ENCODE measurements at places on chromosomes 7 and 10. TPM values are rescaled to one million over a fixed set of nuclear protein-coding genes. Genes with fewer than 3 reads are reported as not detected.

GRCh38 chr7:105621617-105622016 lies 40.3 kb upstream of the EFCAB10 start:
- no peak for DNase-seq

Gene CHST15
- total RNA-seq = 21.5 TPM

GRCh38 chr10:44766631-44767030 lies 144.5 kb upstream of the TMEM72 start:
- no peak for DNase-seq

DNA sequence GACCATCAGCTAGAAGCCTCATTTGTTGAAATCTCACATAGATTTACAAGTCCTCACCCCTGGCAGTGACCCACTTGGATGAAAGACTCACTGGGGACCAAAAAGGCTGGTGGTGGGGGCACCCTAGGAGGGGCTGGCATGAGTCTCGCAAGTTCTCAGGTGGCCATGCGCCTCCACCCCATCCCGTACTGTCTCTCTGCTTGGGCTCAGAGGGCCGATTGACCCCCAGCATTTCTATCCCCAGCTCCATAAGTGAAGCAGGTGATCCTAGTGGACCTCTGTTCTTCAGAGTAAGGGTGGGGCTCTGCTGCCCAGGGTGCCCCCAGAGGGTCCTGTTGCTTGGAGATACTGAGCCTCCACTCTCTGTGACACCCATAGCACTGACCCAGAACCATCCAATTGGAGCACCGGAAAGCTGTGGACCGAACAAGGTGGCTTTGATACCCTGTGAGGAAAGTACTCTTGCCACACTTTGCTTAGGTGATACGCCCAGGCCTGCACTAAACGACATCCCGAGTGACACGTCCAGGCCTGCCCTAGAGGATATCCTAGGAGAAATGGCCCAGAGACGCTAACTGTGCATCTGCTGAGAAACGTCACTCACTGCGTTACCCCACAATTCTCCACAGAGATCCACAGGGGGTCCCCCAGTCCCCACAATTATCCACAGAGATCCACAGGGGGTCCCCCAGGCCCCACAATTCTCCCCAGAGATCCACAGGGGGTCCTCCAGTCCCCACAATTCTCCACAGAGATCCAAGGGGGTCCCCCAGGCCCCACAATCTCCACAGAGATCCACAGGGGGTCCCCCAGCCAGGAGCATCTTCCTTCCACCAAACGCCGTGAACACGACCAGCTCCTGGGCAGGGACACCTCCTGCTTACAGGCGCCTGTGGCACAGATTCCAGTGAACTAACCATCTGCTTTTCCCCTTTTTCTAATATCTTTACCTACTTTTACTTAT lies 262.9 kb downstream of the PTPRN2 start:
- no peak for DNase-seq

DNA sequence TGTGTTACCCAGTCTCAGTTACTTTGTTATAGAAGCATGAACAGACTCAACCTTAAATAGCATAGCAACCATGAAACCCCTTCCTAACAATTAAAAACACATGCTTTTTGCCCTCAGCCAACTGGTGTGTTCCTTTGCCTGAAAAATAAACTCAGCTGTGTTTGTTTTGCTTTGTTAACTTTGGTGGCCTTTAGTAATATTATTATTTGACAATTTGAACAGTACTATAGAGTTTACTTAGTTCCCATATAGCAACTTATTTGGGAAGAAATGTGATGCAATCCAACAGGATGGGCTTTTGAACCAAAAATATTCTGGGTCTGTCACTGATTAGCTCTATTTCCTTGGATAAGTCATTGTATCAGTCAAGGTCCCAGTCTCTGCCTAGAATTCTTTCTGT lies 22.5 kb upstream of the MKLN1 start:
- no peak for DNase-seq

Gene FKBP6
- not detected for total RNA-seq

GRCh38 chr10:21315645-21316220 lies 209.7 kb downstream of the SKIDA1 start:
- DNase-seq = peak; percentile 57

GRCh38 chr10:95788830-95789229 lies 32.9 kb downstream of the ENTPD1 start:
- no peak for DNase-seq

GRCh38 chr7:3250725-3251124 lies 50.3 kb upstream of the SDK1 start:
- no peak for DNase-seq

- no peak for DNase-seq
These were observed 479.2 kb downstream of the HTR7 start for GRCh38 chr10:90378524-90379076.

Gene MRC1
- 10.2 TPM for total RNA-seq

- DNase-seq = no peak
These were observed 299.0 kb downstream of the RPS24 start for GRCh38 chr10:78332657-78333056.

Gene EBLN1
- total RNA-seq = not detected

GRCh38 chr7:7099584-7100014 lies 82.7 kb upstream of the C1GALT1 start:
- DNase-seq = peak; percentile 85

- no peak for DNase-seq
These were observed 158.4 kb downstream of the AOAH start for GRCh38 chr7:36565792-36566356.

Gene MINPP1
- 8.9 TPM for total RNA-seq

DNA sequence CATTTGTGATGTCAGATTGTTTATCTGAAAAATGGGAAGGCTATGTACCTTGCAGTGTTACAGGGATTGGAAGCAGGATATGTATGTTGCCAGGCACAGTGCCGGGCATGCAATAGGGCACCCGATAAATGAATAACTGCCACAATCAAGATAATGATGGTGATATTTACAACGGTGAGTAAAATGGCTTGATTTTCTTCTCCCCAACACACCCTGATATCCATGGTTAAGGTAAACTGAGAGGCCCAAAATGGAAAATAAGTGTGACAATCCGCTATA lies 108.3 kb downstream of the CYP26A1 start:
- DNase-seq = no peak

Gene MSANTD7
- total RNA-seq = 11.5 TPM

GRCh38 chr10:34933676-34934075 lies 118.6 kb upstream of the PARD3 start:
- peak; percentile 36 for DNase-seq

DNA sequence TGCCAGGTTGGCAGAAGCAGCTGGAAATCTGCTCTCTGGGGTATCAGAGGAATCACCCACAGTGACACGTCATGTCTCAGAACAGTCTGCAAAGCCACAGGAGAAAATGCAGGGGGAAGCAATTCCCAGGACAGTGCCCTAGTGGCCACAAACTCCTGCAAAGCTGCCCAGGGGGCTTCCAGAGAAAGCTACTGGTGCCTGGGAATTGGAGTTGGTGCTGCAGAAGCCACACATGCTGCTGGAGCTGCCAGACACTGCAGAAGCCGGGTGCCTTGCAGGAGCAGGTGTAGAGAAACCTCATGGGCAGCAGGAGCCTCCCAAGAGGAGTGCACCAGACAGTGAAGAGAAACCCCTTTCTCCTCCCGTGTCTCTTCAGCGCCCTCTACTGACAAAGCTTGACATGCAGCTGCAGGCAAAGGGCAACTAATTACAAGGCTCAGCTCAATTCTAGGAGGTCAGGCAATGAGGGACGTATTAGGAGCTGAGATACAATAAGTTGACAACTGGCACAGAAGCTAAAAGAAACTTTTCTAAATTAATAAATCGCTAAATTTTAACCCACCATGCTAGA lies 30.2 kb upstream of the NUB1 start:
- DNase-seq = no peak

Gene CALHM3
- not detected for total RNA-seq

- no peak for DNase-seq
These were observed 49.2 kb downstream of the ODAD2 start for GRCh38 chr10:27949528-27950241.

- no peak for DNase-seq
These were observed 72.1 kb downstream of the ITGB8 start for GRCh38 chr7:20402747-20403230.

Gene TMEM26
- total RNA-seq = not detected

DNA sequence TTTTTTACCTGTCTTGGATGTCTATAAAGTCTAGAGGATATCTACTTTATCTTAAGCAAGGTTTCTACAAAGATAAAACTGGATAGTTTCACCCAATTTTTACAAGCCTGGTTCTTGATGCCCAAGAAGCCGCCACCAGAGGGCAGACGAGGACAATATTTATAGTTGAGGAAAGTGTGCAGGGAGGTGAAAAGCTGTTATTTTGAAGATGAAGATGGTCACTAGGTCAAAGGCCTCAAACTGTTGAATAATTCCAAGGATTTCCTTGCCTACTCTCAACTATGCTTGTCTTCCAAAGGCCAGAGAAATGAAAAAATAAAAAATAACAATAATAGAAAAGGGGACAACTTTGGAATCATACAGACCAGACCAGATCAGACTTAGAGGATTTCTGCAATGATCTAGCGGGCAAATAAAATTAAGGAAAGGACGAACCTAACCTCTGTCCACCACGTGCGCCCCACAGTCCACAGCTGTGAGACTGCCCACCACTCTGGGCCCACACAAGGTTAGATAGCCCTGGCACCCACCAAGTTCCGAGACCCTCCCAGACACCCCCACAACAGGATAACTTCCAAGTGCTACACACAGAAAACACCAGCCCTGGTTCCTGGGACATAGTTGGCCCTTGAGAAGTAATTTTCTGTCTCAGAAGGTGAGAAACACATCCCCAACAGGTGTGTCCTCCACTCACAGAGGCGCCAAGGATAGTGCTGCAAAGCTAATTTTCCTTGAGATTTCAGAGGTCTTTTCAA lies 2.8 kb downstream of the PKD1L1 start:
- DNase-seq = peak; percentile 79

Gene JAKMIP3
- 0.33 TPM for total RNA-seq

- DNase-seq = peak; percentile 55
These were observed 2.1 kb downstream of the FRAT1 start for GRCh38 chr10:97321032-97321803.

DNA sequence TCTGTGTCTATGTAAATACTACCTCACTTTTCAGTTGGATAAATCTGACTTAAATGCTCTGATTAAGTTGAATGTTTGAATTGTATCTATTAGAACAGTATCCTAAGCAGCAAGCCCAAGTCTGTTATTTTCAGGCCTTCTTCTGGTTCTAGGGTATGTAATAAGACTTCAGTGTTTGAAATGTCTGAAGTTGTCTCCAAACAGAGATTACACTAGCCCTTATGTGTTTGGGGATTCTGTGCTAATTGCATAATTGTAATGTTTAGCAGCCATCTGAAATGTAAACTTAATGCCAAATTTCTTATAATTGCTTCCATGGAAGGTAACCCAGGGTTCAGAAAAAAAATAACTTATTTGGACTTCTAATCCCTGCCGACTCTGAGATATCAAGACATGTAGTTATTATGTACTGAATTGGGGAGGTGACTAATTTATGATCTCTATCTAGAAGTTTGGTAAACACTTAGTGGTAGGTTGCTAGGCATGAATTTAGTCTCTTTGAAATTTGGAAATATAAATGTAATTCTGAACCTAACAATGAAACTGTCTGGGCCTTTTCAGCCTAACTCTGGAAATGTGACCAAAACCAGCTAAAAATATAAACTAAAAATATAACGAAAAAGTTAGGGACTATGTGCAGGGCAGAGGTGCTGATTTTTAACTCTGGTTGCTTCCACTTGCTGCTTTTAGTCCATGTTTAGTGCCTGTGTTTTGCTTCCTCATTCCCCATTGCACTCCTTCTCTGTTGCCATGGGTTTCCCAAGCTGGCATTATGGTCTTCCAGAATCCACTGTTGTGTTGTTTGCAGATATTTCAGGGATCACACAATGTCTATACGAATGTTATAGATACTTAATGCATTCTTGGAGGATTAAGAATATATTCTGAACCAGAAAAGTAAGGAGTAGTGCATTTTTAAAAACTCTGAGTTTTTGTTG lies 54.8 kb downstream of the MCU start:
- DNase-seq = no peak

DNA sequence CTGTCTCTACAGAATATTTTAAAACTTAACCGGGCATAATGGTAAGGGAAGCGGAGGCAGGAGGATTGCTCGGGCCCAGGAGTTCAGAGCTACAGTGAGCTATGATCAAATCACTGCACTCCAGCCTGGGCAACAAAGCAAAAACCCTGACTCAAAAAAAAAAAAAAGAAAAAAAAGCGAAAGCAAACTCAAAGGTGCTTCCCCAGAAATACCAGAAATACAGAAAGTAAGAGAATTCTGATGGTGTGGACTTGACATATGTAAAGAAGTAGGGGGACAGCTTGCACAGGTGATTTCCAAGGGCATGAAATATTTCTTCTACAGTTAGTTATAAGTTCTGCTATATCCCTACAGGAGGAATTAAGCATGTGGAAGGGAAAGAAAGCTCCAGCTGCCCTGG lies 69.7 kb upstream of the APBB1IP start:
- DNase-seq = no peak

- no peak for DNase-seq
These were observed 10.5 kb downstream of the RPS24 start for GRCh38 chr10:78044179-78044578.
